ENCODE measurements at places on chromosomes 6 and 20.

DNA sequence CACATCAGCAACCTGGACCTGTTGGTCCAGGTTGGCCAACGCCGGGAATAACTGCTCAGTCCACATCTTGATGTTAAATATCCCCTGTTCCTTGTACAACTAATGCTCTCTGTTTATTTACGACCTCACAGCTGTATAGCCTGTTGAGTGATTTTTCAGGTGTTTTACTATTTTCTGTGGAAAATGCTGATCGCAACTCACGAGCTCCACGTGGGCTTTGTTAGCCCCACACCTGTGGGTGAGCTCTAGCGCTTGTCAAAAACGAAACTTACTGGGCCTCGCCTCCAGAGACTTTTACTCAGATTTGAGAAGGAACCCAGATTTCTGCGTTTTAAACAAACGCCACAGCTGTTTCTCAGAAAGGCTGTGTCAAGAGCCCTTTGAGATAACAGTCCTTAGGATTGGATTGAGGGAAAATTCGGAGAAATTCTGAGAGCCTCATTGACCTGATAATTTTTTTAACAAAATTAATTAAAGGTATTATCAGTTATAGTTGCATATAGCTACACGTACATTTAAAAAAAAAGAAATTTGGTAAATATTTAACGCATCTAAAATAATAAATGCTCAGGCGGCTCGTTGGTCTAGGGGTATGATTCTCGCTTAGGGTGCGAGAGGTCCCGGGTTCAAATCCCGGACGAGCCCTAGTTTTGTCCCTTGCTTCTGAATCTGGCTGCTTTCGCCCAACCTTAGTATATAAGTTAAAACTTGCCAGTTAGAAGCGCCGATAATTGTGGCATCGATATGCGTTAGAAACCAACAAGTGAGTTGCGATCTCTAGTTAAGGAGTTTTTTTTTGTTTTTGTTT, 16.7 kb downstream of the HMGN4 start:
- DNase-seq = peak; percentile 48

DNA sequence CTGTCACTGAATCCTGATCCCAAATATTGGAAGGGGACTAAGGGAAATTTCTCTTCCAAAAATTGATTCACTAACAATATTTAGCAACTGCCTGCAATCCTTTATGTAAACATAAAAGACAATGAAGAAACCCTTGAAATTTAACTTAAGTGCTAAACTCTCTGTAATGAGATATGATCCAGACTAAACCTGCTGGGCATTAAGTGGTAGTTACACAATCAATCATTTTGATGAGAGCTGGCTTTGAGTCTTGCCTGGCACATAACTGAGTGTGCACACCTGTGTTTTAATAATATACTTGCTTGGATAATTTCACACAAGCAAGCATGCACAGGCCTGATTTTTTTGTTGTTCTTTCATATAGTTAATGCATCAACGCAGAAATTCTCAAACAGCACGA, 9.8 kb upstream of the ZFP64 start:
- DNase-seq = no peak

- DNase-seq = no peak
These were observed 39.6 kb downstream of the LAMA4 start for GRCh38 chr6:112214739-112215269.

DNA sequence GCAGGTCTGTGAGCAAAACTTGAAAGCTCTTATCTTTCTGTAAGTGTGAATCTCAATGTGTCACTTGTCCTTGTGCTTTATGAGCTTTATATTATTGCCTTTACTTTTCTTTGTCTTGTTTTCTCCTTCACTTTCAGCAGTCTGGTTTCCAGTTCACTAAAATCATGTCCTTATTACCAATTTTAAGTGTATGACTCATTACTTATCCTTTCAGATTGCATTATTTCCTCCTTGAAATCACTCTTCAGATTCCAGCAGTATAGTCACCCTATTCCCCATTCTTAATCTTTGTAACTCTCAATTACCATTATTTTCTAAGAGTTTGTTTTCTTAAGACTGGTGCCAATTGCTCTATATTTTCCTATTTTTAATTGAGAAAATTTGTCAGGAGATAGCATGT, 117.4 kb upstream of the GRIK2 start:
- no peak for DNase-seq

GRCh38 chr6:5072440-5072839, 12.7 kb upstream of the PPP1R3G start:
- no peak for DNase-seq

DNA sequence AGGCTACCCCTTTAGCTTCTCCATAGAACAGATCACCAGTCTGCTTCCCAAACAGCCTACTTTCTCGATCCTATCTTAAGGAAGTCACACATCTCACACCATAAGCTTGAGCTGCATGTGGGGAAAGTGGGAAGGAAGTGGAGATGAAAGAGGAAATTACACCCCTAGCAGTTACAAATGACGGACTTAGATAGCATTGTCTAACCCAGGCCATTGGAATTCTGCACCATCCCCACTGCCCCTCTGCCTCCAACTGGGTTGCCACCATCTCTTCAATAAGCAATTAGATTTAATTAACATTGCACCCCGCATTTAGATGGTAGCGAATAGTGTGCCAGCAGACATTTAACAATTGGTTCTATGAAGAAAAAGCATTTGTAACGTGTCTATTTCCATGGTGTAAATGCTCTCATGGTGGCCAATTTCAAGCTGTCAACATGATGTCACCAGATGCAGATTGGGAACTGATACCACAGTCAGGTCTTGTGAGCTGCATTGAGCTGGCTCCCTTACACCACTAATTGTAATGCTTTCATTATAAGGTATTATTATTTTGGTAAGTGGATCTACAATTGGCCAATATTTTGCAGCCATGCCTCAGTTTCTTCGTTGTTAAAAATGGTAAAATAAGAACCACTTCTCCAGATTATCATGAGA, 124.7 kb downstream of the CD24 start:
- DNase-seq = no peak

GRCh38 chr6:34580707-34581560, 24.8 kb upstream of the SPDEF start:
- DNase-seq = no peak

- no peak for DNase-seq
These were observed 96.6 kb downstream of the EPB41L2 start for GRCh38 chr6:130966344-130966980.

DNA sequence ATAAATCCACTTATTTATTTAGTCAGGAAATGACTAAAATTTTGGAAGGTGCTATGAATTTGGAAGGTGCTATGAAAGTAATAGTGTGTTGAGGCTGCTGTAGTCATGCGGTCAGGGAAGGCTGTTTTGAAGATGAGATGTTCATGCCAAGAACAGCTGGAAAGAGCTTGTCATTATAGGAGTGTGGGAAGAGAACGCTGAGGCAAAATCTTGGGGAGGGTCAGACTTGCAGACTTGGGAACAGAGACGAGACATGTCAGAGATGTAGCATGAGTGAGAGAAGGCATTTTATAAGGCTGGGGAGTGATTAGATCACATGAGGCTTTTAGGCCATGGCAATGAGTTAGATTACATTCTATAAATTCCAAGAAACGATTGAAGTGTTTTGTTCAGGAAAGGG, 124.0 kb upstream of the B3GAT2 start:
- no peak for DNase-seq

DNA sequence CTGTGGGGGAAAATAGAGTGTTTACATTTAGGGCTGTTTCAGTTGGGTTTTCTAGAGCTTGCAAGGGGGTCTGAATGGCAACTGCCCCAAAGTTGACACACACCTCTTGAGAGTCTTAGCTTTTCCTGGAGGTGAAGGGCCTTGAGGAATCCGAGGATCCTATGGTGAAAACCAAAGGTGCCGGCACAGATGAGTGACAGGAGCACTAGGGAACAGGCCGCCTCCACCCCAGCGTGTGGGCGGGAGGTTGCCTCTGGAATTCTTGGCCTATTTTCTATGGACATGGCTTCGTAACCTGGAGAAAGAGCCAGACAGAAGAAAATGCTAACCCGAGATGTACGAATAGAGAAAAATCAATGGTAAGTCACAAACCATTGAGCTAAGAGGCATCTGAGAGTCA, 283.2 kb upstream of the FOXQ1 start:
- no peak for DNase-seq

GRCh38 chr6:75431379-75431778, 62.2 kb downstream of the FILIP1 start:
- no peak for DNase-seq

GRCh38 chr6:170553534-170554012, 466 bp upstream of the PSMB1 start:
- no peak for DNase-seq

DNA sequence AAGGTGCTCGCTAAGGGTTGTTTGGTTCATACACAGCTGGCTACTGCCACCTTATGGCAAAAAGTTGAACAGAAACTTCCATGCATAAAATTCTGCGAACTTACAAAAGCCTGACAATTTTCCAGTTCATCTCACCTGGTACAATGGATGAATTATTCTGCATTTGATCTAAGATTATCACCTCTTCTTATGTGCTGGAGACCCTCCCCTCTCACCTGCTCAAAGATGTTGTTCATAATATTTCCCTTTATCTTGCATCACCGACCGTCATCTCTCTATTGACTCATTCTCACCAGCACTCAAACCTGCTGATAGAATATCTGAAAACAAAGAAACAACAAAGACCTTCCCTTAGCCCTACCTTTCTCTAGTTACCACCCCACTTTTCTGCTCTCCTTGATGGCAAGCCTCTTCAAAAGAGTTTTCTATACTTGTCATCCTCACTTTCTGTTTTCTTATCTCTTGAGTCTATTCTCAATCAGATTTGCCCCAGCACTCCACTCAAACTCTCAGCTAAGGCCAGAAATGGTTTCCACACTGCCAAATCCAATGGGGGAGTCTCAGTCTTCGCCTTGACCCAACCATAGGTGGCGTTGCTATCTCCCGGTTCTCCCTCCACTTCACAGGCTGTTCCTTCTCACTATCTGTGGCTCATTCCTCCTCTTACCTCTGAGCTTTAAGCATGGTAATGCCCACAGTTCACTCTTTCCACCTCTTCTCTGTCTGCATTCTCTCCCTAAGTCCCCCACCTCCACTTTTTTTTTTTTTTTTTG, 25.8 kb downstream of the SNRNP48 start:
- peak; percentile 4 for DNase-seq

GRCh38 chr6:135875446-135875845, 23.9 kb downstream of the PDE7B start:
- DNase-seq = no peak

- no peak for DNase-seq
These were observed 17.2 kb downstream of the SYCP2L start for GRCh38 chr6:10904015-10904414.

DNA sequence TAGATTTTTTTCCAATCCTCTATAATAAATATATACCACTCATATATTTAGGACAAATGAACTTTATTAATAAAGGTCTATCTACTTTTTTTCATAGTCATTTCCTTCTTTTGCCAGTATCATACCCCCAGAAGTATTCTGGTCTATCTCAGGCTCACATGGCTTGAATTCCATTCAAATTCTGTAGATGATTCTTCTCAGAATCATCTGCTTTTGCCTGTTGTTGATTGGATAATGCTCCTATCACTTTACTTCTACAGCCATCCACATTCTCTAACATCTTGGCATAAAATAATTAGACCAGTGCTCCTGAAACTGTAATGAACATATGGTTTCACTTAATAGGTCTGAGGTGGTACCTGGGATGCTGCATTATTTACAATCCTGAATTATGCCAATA, 121.2 kb downstream of the GFRAL start:
- no peak for DNase-seq

GRCh38 chr6:92648364-92649086, 770.8 kb downstream of the EPHA7 start:
- no peak for DNase-seq

DNA sequence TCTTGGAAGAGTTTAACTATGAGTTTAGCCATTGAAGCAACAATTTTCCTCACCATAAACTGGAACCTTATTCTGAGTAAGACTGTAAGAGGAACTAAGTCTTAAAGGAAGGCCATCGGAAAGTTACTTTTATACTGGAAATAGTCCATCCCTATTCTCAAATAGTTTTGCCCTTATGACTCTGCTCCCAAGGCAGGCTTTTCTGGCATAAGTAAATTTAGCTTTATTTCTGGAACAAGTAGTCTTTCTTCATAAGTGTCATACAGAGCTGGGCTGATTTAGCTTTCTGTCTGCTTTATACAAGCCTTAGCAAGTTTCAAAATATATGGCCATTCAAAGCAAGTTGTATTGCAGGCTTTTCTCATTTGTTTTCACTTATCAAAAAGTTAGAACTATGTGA, 328.1 kb downstream of the HACE1 start:
- DNase-seq = no peak

GRCh38 chr6:165119231-165120020, 190.0 kb downstream of the C6orf118 start:
- DNase-seq = no peak

DNA sequence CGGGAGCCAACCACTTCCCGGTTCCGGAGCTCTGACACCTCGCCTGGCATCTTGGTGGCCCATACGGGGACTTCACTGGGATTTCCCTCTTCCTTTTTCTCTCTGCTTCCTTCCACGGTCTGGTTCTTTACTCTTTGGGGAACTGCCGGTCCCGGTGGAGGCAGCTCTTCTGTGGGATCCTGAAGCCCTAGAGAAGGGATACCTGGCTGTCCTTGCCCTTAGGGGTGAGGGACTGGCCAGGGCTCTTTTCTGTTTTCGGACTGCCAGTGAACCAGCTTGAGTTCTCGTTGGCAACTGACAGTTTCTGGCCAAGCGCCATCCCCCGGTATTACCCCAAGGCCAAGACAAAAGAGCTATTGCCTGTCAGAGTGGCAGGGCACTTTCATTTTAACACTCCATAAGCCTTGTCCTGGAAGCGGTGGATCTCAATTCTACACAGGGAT, 880 bp upstream of the CPXM1 start:
- DNase-seq = no peak

- no peak for DNase-seq
These were observed 659.9 kb downstream of the EPM2A start for GRCh38 chr6:145075425-145075824.

DNA sequence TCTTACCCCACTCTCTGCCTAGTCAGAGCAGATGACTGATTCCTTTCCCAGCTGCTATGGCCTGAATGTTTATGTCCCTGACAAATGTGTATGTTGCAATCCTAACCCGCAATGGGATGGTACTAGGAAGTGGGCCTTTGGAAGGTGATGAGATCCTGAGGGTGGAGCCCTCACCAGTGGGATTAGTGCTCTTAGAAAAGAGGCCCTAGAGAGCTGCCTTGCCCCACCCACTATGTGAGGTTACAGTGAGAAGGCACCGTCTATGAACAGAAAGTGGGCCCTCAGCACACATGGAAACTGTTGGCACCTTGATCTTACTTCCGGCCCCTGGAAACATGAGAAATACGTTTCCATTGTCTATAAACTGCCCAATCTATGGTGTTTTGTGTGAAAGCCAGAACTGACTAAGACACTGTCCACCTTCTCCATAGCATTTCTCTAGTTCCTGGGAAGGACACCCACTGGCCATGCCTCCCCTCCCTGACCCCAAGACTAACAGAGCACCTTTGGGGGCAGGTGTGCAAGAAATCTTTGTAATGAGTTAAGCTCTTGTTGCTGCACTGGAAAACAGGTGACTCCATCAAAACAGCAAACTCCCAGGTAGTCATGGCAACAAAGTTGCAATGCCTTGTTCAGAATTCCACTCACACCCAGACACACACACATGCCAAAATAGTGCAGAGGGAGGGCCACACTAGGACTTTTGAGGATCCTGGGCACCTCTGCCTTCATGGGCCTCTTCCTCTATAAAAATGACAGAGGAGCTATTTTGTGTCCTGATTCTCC, 16.2 kb downstream of the GABRR2 start:
- DNase-seq = peak; percentile 12

Measured in stimulated activated CD4-positive, alpha-beta T cell treated with anti-CD3 and anti-CD28 coated beads, Interleukin-2, amount 100 ng/mL, for 4 hours (primary cell).